ENCODE measurements at places on chromosomes 2 and 18.

- DNase-seq: no peak
Observed at GRCh38 chr2:10909050-10909995, 2.4 kb upstream of the KCNF1 start.

DNA sequence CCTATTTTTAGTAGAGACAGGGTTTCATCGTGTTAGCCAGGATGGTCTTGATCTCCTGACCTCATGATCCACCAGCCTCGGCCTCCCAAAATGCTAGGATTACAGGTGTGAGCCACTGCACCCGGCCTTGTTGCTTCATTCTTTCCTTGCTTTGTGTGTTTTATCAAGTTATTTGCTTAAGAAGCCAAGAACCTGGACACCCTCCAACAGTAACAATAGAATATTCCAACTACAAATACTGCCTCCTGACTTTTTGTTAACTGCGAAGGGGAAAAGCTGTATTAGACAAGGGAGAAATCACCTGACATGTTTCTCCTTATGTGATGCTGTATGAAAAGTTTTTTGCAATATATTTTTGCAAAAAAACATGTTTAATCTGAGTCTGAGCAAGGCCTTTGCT lies 297.2 kb downstream of the NCKAP5 start:
- no peak for DNase-seq

DNA sequence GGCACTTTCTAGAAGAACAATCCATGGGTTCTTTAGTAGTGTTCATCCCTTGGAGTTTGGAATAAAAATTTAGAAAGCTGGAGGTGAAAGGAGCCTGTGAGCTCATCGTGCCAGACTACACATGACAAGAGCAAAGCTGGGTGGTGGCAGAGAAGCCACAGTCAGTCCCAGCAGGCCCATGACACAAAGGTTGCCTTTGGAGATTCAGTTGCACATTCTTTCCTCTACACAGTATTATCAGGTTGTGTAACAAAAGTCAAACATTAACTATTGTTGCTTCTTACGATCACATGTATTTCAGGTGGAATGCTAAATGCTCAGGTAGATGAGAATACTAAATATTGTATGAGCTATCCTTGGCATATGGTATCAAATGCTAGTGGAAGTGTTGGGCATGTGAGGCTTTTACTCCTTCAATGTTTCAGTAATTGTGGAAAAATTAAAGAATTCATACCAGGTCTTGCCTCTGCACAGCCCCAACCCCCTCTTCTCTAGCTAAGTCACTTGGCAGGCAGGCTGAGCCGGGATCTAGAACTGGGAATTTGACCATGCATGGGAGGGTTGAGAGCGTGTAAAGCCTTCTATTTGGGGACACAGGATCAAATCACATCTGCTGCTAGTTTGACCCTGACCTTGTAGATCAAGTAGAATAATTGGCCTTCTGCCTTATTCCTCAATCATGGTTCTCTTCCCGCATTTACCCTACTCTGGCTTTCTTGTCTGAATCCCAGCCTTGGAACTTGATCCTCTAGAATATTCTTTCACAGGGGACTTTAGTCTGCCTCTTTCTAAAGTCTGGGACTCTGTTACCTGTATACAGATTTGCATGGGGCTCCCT lies 230.9 kb downstream of the GCA start:
- DNase-seq: no peak

DNA sequence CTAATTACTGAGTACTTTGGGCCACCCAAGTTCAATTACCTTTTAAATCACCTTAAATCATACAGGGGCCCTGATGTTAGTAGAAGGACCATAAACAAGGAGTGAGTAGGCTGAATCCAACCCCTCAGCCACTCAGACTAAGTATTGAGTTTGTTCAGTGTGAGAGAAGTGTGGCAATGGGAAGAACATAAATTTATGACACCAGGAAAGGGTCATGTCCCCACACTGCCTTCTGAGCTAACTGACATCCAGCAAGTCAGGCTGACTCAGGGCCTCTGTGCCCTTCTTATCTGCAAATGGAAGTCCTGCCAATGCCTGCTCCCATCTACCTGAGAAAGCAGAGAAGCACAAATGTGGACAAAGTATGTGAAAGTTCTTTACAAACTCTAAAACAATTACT lies 12.9 kb downstream of the PLEKHM3 start:
- no peak for DNase-seq

- DNase-seq: no peak
Observed at GRCh38 chr2:170928036-170928823, 823 bp upstream of the GORASP2 start.

- DNase-seq: no peak
Observed at GRCh38 chr18:49214706-49215105, 245.7 kb downstream of the DYM start.

GRCh38 chr18:58394046-58394445 lies 234.8 kb downstream of the ALPK2 start:
- DNase-seq: no peak

DNA sequence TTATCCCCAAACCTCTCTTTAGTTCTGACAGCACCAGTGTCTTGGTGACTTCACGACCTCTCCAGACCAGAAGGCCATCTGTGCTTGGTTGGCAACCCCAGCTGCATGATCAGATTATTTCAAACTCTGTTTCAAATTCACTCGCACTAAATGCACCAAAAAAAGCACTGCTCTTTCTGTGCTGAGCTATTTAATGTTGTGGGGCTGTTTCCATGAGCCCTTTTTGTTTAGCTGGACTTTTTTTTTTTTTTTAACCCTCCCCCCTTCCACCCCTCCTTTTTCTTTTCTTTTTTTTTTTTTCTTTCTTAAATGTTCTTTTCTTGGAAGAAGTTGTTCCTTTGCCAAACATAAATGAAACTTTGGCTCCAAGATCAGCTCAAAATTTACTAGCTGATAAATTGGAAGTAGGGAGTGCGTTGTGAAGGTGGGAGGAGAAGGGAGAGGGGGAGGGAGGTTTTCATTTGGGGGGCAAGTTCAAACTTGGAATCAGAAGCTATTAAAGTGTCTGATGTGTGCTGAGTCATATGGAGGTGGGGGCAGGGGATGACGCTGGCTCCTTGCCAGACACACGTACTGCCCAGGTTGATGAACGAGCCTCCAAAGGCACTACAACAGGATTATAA lies 543.0 kb upstream of the TNP1 start:
- DNase-seq: no peak

GRCh38 chr18:72530622-72531021 lies 13.5 kb downstream of the CBLN2 start:
- DNase-seq: no peak

DNA sequence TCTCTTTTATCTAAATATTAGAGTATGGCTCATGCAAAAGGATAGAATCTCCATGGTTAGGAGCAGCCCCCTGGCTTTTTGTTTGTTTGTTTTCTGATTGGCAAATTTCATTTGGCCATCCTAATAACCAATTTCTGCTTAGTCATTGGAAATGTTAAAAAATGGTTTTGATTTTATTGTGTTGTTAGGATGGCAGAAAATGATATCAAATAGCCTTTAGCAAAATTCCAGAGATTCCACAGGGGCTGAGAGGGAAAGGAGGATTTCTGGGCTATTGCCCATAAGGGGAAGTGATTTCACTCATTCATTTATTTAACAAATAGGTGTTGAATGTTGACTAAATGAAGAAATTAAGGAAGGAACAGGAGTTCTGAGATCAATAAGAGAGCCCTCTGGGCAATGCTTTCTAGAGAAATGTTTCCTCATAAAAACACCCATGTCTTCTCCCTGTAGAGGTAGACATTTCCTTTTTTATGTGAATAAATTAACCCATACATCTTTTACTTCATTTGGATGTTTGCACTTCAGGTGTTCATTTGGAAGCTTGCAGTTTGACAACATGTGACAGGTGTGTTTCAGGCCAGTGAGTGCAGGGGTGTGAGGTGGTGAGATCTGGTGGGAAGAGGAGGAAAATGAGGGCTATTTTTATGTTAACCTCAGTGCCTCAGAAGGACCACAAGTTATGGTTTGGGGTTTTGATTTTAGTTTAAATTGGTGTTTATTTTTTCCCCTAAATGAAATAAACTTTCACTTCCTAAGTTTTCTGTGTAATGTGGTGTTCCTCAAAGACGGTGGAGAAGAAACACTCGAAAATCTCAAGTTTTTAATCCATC lies 61.7 kb upstream of the EPC2 start:
- DNase-seq: no peak

- DNase-seq: no peak
Observed at GRCh38 chr2:39871291-39871761, 92.3 kb upstream of the THUMPD2 start.

DNA sequence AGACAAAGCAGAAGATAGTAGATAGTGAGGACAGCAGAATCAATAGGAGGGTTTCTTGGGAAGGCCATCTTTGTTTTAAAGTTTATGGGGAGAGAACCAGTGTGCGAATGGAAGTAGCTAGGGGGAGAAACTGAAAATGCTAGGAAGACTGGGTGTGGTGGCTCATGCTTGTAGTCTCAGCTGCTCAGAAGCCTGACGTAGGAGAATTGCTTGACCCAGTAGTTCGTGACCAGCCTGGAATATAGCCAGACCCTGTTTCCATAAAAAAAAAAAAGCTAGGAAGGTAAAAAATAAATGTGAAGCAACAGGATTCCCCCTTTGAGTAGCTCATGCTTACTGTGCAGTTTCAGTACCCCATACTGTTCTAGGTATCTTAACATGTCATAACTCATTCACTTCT lies 19.2 kb upstream of the DRC1 start:
- DNase-seq: no peak

DNA sequence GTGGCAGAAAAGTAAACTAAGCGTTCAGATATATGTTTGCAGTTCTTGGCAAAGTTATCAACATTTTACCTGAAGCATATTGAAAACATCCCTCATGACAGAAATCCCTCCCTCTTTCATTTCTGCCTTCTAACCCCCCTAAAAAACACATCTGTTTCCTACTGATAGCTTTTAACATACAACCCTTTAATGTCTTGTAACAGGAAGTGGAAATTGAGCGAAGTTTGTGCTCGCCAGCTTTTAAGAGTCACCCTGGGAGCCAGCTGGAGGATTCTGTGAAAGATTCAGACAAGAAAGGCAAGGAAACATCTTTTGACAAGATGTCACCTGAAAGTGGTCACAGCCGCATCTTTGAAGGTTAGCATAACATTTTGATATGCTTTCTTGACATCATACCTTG lies 247.4 kb downstream of the XIRP2 start:
- DNase-seq: no peak

DNA sequence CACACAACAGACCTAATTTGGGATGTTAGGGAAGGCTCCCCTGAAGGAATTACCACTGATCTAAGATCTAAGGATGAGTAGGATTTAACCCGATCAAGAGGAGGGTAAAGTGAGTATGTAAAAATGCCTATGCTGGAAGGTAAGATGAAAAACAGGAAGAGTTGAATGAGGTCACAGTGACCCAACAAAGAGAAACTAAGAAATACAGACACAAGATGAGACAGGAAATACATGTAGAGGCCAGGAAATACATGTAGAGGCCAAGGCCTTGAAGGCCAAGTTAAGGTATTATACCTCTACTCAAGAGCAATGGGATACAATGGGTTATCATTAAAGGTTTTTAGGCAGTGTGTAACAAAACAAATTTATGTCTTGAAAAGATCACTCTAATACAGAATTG lies 131.6 kb upstream of the TANK start:
- DNase-seq: no peak

DNA sequence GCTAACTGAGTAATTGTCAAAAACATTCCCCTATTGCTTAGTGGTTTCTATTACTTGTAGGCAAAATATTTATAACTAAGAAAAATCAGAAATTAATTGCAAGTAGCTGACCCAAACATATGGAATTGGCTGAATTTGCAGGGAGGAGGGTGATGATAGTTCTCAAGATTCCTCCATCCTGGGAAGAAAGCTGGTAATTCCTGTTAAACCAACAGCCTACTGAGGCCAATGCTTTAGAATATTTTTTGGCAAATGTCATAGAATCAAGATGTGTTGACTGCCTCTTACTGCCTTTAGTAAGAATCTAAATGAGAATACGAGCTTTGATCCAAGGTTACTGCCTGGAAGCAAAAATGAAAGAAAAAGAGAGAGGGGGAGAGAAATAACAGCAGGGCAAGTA lies 120.0 kb downstream of the COL6A3 start:
- DNase-seq: no peak

- no peak for DNase-seq
Observed at GRCh38 chr2:166031054-166031453, 77.5 kb upstream of the TTC21B start.

- DNase-seq: no peak
Observed at GRCh38 chr2:73414696-73415095, 29.1 kb downstream of the ALMS1 start.

GRCh38 chr2:44679990-44680389 lies 261.5 kb upstream of the SIX3 start:
- no peak for DNase-seq

GRCh38 chr2:24315669-24316068 lies 44.7 kb downstream of the ITSN2 start:
- no peak for DNase-seq

GRCh38 chr18:34609986-34610648 lies 100.0 kb upstream of the DTNA start:
- no peak for DNase-seq

Measured in chondrocyte (in vitro differentiated cells).